Heart left ventricle (tissue), 16 donors: ENCODE measurements at places on chromosomes 11 and 22. TPM values are rescaled to one million over a fixed set of nuclear protein-coding genes. Genes with fewer than 3 reads are reported as not detected.

DNA sequence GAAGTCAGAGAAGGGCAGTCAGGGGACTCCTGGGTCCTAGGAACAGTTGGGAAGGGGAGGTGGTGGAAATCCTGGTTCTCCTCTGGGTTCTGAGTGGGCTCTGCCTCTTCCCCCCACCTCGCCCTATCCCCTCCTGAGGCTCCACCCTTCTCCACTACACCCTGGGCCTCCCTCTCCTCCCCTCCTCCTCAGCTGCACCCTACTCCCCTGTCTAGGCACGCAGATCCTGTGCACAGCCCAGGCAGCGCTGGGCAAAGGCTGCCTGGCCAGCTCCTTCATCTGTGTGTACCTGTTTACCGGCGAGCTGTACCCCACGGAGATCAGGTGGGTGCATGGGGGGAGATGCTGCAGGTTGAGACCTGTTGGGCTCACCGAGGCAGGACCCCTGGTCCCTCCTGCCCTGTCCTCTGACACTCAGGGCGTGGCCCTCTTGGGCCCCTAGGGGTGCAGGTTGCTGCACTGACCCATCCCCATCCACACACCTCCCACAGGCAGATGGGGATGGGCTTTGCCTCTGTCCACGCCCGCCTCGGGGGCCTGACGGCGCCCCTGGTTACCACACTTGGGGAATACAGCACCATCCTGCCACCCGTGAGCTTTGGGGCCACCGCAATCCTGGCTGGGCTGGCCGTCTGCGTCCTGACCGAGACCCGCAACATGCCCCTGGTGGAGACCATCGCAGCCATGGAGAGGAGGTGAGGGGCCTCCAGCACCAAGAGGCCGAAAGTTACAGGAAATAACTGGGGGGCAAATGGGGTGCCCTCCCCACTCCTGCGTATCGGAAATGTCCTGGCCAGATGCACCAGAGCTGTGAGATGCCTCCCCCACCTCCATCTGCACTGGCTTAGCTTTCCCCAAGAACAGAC is 25.3 kb upstream of the POLA2 start:
- DNase-seq: no peak

DNA sequence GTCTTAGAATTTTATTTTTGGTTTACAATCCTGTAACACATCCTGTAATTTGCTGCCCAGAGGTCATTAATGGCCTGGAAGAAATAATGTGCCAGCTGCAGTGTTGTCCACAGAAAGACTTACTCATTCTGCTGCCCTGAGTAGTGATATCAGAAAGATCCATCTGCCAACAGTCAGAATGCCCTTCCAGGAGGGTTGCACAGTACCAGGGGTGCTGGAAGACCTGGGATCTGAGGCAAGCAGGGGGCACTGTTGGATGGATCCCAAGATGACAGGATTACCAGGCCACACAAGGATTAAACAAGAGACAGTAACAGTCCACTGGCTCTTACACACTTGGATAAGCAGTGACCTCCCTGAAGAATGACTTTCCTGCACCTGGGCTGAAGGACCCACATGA is 93.8 kb upstream of the TOP3B start:
- no peak for DNase-seq

SLC22A25 gene
- not detected for total RNA-seq

GRCh38 chr11:72773291-72773690 is 20.6 kb downstream of the STARD10 start:
- peak; percentile 57 for DNase-seq

- no peak for DNase-seq
These were observed 53.3 kb upstream of the PTPN5 start for GRCh38 chr11:18844753-18845367.

DNA sequence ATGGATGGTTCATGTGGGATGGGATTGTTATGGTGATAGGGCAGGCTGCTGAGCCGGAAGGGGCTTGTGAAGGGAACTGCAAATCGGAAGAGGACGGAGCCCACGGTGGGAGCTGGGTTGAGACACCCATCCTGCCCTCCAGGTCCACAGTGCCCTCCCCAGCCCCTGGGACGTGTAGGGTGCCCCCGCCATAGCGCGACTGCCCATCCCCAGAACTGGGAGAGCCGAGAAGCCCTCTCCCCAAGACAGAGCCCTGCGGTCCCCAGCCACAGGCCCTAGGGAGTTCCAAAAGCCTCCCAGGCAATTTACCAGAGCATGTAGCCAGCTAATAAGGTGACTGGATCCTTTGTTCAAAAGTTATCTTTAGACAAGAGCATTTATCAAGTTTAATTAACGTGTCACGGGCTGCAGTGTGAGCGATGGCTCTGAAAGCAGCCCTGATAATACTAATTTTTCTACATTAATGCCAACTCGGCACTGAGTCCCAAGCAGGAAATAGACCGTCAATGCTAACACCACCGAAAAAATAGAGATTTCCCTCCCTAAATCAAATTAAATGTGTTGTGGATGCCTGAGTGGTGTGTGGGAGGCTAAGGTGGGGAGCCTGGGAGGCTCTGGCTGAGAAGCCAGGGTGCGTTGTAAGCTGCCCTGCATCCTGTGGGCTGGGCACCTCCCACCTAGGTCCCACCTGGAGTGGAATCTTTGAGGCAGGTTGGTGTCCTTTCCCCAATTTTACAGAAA is 76.8 kb upstream of the RTL6 start:
- no peak for DNase-seq

GRCh38 chr22:48222742-48223487 is 1460.5 kb downstream of the TBC1D22A start:
- DNase-seq: no peak

DNA sequence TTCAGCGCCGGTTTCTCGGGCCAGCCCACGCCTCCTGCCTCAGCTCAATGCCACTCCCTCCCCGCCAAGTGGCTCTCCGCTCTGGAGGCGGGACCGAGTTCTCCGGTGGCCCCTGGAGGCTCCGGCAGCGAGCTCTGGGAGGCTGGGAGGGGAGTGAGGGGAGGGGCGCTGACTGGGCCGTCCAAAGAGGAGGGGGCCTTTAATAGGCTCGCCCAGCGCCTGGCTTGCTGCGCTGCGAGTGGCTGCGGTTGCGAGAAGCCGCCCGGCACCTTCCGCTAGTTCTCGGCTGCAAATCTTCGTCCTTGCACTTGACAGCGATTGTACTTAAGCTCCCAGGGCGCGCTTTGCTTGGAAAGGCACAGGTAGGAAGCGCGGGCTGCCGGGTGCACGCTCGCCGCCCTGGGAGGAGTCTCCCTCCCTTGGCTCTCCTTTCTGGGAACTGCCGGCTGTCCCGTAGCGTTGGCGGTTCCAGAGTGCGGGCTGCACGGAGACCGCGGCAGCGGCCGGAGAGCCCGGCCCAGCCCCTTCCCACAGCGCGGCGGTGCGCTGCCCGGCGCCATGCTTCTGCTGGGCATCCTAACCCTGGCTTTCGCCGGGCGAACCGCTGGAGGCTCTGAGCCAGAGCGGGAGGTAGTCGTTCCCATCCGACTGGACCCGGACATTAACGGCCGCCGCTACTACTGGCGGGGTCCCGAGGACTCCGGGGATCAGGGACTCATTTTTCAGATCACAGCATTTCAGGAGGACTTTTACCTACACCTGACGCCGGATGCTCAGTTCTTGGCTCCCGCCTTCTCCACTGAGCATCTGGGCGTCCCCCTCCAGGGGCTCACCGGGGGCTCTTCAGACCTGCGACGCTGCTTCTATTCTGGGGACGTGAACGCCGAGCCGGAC is at the start of gene ADAMTS15:
Gene ADAMTS15 (plus strand): TSS at position 230 of the 894 bp plus-strand sequence. CDS start 329 bp downstream, at position 559.
- DNase-seq: peak; percentile 93

HYOU1 gene
- total RNA-seq: 85.7 TPM

FXYD6 gene
- 51.2 TPM for total RNA-seq

GRCh38 chr11:112024178-112024772 is 933 bp upstream of the DLAT start:
- DNase-seq: no peak

DNA sequence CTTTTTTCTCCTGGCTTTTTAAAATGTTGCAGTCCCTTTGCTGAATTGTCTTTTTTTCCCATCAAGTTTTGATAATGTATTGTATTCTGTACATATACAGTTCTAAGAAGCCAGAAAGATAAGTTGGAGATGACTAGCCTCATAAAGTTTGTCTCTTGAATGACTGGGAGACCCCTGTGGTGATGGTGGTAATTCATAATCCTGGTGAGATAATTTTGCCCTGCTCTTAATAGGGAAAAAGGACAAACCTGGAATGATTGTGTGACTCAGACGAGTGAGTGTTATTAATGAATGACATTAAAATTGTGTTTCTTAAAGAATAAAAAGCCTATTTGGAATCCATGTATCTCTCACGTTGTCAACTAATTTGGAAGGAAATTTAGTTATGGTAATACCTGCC is 1.2 kb downstream of the HIKESHI start:
- DNase-seq: no peak

HTR3A gene
- total RNA-seq: not detected

DNA sequence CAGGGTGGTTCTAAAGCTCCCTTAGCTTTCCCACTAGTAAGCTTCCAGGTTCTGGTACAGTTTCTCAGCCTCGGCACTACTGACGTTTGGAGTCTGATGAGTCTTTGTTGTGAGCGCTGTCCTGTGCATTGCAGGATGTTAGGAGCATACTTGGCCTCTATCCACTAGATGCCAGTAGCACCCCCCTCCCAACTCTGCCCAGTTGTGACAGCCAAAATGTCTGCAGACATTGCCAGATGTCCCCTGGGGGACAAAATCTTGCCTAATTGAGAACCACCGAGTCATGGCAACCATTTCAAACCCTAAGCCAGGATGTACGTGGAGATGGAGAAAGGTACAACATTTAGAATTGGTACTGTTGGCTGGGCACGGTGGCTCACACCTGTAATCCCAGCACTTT is 68.7 kb downstream of the PTPRJ start:
- no peak for DNase-seq

- no peak for DNase-seq
These were observed 1403.5 kb downstream of the BRD1 start for GRCh38 chr22:48424201-48424627.

DNA sequence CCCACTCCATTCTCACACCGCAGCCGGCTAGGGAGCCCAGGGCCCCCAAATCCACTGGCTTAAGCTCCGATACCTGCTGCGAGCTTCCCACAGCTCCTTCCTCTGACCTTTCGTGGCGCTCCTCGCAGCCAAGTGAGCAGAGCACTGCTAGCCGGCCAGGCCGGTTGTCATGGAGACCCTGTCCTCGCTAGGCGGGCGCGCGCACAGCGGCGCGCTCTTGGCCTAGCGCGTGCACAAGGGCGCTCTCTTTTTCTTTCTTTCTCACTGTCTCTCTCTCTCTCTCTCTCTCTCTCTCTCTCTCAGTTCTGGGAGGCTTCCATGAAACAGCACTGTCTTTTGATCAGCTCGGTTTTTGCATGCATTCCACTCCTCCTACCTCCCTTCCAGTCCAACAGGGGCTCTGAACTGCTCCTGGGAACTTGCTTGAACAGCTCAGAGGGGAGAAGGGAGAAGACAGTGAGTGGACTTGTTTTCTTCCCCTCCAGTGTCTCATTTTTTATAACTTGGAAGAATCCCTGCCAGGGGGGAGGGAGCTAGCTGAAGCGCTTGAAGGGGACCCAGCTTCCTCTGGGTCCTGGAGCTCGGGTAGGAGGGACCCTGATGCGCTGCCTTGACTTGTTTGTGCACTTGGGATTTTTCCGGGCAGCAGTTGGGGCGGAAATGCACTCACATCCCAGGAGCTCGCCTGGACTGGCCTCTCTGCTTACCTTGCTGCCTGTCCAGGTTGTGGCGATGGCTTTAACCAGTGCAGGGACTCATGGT is 100.3 kb upstream of the AKIP1 start:
- peak; percentile 86 for DNase-seq

DNA sequence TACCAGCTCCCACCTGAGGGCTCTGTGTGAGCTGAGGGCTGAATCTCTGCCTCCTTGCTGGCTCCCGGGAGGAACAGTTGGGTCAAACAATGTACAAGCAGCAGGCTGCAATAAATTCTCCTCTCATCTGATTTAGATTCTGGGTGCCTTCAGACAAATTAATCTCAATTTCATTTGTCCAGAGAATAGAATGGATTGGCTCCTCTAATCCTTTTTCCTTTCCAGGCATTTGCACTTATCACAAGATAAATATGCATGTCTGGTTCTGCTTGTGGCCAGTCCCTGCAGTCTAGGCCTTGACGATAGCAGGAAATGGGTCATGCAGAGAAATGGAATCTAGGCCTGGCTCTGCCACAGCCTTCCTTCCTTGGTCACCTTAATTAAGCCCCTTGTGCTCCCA is 28.7 kb downstream of the UPB1 start:
- DNase-seq: no peak

DNA sequence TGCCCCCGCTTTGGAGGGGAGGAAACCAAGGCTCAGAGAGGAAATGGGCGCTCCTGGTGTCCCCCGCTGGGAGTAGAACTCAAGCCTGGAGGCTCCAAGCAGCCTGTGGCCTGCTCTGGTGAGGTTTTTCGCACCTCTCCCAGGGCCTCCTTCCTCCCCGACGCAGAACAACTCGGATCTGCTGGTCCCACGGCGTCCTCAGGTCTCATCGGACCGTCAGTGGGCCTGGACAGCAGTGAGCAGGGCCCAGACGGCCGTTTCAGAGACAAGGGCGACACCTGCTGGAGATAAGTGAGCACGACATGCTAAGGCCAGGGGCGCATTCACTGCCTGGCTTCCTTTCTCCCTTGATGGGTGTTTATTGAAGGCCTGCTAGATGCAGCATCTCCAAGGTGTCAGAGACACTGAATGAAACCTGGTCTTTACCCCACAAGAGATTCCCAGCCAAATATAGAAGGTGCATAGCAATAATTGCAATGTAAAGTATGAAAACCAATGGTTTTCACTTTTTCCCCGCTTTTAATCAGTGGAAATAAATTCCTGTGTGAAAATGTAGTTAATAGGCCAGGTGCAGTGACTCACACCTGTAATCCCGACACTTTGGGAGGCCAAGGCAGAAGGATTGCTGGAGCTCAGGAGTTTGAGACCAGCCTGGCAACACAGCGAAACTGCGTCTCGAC is 26.9 kb upstream of the CD82 start:
- DNase-seq: peak; percentile 77

TRIM77 gene
- not detected for total RNA-seq

RTN4RL2 gene
- 0.75 TPM for total RNA-seq
